ENCODE measurements at places on chromosomes 11 and 22. TPM values are rescaled to one million over a fixed set of nuclear protein-coding genes. Genes with fewer than 3 reads are reported as not detected.
A peak's percentile ranks its signal among the peaks of the same experiment; 100 is the strongest.

DNA sequence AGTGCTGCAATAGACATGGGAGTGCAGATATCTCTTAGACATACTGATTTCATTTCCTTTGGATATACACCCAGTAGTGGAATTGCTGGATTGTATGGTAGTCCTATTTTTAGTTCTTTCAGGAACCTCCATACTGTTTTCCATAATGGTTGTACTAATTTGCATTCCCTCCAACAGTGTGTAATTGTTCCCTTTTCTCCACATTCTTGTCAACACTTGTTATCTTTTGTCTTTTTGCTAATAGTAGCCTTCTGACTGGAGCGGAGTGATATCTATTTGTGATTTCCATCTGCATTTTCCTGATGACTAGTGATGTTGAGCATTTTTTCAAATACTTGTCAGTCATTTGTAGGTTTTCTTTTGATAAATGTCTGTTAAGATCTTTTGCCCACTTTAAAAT lies 128.9 kb downstream of the CTNND1 start:
- no peaks in the 10 kb centered on the region for H3K27me3 ChIP-seq
- no peaks in the 10 kb centered on the region for H3K36me3 ChIP-seq
- no peak overlapping the region for H3K27ac ChIP-seq
- H3K4me3 ChIP-seq = no peak overlapping the region

DNA sequence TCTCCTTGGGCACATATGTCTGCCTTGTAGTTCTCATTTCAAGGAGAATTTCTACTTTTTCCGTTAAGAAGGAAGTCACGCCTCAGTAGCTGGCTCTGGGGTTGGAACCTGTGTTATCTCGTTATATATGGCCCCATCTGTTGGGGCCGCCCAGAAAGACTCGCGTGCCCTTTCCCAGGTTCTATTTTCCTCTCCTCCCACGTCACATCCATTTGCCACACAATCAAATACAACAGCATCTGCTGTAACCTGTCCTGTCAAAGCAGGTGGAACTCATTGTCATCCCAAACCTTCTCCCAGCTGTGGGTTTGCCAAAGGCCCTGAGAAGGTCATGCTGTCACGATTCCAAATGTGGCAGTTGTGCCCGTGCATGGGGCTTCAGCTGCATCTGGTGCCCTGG lies 213.1 kb upstream of the ZBED5 start:
- no peak for DNase-seq
- no peaks in the 10 kb centered on the region for H3K36me3 ChIP-seq
- no peak overlapping the region for H3K27ac ChIP-seq
- peaks cover 51% of the 10 kb centered on the region for H3K27me3 ChIP-seq
- no peaks in the 10 kb centered on the region for H3K4me1 ChIP-seq
- H3K4me3 ChIP-seq = no peak overlapping the region

- no peak overlapping the region for H3K27ac ChIP-seq
- no peak overlapping the region for H3K4me3 ChIP-seq
- DNase-seq = peak; percentile 55
- no peaks in the 10 kb centered on the region for H3K27me3 ChIP-seq
- H3K4me1 ChIP-seq = peaks cover 25% of the 10 kb centered on the region
These were observed 45.2 kb downstream of the LGR4 start for GRCh38 chr11:27427183-27427980.

DNA sequence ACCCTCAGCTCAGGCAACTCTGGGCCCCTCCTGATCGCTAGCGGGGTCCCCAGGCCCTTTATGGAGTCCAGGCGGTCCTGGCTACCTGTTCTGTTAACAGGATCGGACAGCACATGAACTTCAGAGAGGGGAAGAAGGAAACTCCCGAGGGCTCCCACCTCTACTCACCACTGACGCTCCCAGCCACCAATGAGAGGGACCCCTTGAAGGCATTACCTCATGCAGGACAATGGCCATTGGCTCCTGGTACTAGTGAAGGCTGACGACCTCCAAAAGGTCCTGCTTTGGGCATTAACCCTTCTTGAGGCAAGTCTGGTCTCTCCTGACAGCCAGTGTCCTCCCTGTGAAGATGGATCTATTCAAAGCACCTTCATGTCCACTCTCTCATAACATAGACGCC lies 71.5 kb upstream of the LMO1 start:
- peaks cover 13% of the 10 kb centered on the region for H3K27me3 ChIP-seq
- H3K36me3 ChIP-seq = no peaks in the 10 kb centered on the region
- 0 out of 2 replicates have a peak, but pooled peaks cover 5% of the 10 kb centered on the region for H3K4me1 ChIP-seq
- H3K4me3 ChIP-seq = no peak overlapping the region
- no peak for DNase-seq

- DNase-seq = no peak
- H3K27ac ChIP-seq = no peak overlapping the region
- peaks cover 5% of the 10 kb centered on the region for H3K36me3 ChIP-seq
- H3K4me1 ChIP-seq = no peaks in the 10 kb centered on the region
- H3K4me3 ChIP-seq = no peak overlapping the region
- peaks cover 1% of the 10 kb centered on the region for H3K27me3 ChIP-seq
These were observed 294.6 kb upstream of the SYN3 start for GRCh38 chr22:33352768-33353167.

- no peaks in the 10 kb centered on the region for H3K36me3 ChIP-seq
- H3K4me1 ChIP-seq = peaks cover 90% of the 10 kb centered on the region
- H3K27ac ChIP-seq = peak overlapping the region; percentile 84
- peaks cover 2% of the 10 kb centered on the region for H3K27me3 ChIP-seq
These were observed 7.6 kb downstream of the AMOTL1 start for GRCh38 chr11:94775567-94776327.

GRCh38 chr11:71078482-71078881 lies 173.9 kb downstream of the SHANK2 start:
- H3K4me3 ChIP-seq = no peak overlapping the region
- no peaks in the 10 kb centered on the region for H3K4me1 ChIP-seq
- H3K36me3 ChIP-seq = no peaks in the 10 kb centered on the region
- peaks cover 5% of the 10 kb centered on the region for H3K27me3 ChIP-seq

DNA sequence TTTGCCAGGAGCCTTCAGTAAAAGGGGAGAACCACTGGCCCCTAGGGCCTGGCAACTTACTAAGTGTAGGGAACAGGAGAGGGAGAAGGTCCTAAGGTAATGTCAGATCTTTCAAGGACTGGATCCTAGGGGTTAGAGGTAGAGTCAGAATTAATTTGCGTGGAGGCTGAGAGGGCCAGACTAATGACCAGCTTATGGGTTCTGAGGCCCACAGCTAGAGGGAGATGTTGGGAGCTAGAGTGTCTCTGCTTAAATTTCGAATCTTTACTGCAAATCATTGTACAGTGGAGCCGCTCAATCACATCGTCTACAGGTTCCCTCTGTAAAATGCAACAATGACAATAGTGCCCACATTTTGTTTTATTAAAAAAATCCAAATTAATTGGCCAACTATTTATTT lies 31.4 kb downstream of the CLMP start:
- peaks cover 36% of the 10 kb centered on the region for H3K36me3 ChIP-seq
- peaks cover 2% of the 10 kb centered on the region for H3K27me3 ChIP-seq
- peak overlapping the region; percentile 64 for H3K27ac ChIP-seq
- H3K4me1 ChIP-seq = peaks cover 91% of the 10 kb centered on the region
- no peak overlapping the region for H3K4me3 ChIP-seq

Gene NRXN2
- total RNA-seq = 0.48 TPM

Gene CCDC81
- total RNA-seq = 4.6 TPM

Gene LMO2
- not detected for total RNA-seq

Gene MS4A15
- total RNA-seq = not detected
